ENCODE measurements at places on chromosomes 5 and 9. TPM values are rescaled to one million over a fixed set of nuclear protein-coding genes. Genes with fewer than 3 reads are reported as not detected.
A peak's percentile ranks its signal among the peaks of the same experiment; 100 is the strongest.

DNA sequence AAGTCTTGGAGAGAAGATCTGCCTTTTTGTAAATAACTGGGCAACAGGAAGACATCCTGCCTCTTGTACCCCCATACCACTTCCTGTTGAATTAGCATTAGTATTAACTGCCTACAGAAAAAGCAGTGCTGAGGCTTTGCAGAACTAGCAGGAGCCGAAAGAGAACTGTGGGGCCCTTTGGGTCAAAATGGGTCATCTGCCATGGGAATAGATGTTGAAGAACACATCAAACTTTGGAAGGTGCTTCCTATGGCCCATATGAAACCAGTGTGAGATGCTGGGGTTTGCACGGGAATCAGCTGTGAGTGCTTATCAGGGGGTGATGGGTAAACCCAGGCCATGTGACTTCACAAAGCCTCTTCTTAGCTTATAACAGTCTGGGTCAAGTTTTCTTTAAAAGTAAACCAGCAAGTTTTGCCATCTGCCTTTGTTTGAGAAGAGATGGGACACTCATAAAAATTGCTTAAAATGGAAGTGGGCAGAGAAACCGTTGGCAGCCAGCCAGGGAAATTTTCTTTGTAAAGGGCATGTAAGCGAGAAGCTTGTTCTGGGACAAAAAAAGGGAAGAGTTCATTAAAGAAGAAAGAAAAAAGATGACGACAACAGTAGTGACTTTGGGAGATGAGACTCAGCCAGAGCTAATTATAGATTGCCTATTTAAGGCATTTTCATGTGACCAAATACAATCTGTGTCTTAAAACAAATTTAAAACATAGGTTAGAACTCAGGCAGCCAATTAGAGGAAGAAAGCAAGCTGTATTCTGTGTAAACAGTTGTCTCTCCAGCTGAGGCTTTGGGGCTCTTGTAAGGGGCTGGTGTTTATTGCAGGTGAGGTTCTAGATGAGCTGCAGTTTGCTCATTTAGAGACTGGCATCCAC, 4.4 kb downstream of the SLC25A25 start:
- DNase-seq = peak; percentile 90

- DNase-seq = no peak
These were observed 31.8 kb upstream of the C7 start for GRCh38 chr5:40877371-40877988.

NEURL1B gene
- 58.2 TPM for total RNA-seq

LHX3 gene
- total RNA-seq = not detected

WNT8A gene
- not detected for total RNA-seq

GPSM1 gene
- total RNA-seq = 4.4 TPM

DNA sequence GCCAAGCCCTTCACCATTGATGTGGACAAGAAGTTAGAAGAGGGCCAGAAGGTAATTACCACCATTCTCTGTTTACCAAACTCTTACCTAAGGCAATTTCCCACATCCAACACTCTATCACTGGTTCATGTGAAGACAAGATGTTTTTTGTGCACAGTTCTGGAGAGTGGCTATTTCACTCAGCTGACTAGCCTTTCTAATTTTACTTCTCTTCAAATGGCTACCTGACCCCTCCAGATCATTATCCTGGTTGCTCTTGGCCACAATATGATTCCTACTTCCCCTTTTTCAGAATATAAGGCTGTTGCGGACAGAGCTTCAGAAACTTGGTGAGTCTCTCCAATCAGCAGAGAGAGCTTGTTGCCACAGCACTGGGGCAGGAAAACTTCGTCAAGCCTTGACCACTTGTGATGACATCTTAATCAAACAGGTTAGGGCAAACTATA, 7.1 kb downstream of the KIF20A start:
- DNase-seq = no peak

DNA sequence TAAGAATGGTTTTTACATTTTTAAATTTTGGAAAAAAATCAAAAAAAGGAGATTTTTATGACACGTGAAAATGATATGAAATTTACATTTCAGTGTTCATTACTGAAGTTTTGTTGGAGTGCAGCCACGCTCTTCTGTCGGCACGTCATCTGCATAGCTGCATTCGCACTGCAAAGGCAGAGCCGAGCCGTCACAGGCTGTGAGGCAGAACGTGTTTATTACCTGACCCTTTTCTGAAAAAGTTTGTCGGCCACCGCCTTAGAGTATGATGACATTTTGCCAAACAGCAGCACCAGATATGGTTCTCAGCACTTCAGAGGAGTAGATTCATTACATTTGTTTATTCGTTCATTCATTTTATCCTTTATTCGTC, 24.1 kb downstream of the HRH2 start:
- no peak for DNase-seq

DNA sequence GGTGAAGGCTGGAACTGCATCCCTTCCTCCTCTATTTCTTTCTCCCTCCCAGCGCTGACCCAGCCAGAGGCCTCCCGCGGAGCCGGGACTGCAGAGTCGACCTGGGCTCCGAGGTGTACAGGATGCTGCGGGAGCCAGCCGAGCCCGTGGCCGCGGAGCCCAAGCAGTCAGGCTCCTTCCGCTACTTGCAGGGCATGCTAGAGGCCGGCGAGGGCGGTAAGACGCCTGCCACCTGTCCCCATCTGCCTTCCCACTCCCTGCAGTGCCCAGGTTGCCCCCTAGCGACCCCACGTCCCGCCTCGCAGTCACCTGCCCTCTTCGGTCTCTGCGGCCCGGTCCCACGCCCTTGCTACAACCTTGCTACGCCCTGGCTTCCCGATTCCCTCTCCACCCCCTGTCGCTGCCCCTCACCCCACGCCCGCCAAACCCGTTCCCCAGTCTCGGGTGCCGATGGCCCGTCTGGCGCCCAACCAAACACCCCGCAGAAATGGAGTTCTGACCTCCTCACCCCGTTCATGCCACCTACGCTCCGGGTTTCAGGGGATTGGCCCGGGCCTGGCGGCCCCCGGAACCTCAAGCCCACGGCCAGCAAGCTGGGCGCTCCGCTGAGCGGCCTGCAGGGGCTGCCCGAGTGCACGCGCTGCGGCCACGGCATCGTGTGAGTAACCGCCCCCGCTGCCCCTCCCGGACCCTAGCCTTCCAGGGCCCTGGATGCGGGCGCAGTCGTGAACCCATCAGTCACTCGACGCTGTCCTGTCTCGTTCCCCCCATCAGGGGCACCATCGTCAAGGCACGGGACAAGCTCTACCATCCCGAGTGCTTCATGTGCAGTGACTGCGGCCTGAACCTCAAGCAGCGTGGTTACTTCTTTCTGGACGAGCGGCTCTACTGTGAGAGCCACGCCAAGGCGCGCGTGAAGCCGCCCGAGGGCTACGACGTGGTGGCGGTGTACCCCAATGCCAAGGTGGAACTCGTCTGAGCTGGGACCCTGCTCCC, 14.1 kb downstream of the PDLIM4 start:
- no peak for DNase-seq

GRCh38 chr9:33921967-33922895, 105.3 kb downstream of the UBE2R2 start:
- DNase-seq = no peak

DNA sequence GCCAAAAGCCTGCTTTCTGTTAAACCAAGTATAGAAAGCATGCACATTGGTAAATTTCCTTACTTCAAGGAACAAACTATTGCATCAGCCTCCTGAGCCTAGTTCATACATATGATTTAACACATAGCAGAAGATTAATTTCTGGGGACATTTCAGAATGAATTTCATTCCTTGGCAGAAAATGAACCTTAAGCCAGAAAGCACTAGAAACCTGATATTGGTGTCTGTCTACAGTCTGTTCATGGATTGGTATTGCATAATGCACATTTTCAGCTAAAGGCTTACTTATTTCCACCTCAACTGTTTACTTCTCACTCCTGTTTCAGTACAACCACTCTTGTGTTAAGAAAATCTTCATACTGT, 1471.8 kb upstream of the NUDT12 start:
- no peak for DNase-seq

TAF11L10 gene
- total RNA-seq = not detected

TEX10 gene
- total RNA-seq = 19.7 TPM

BTNL3 gene
- total RNA-seq = not detected

TAF11L5 gene
- total RNA-seq = not detected

DNA sequence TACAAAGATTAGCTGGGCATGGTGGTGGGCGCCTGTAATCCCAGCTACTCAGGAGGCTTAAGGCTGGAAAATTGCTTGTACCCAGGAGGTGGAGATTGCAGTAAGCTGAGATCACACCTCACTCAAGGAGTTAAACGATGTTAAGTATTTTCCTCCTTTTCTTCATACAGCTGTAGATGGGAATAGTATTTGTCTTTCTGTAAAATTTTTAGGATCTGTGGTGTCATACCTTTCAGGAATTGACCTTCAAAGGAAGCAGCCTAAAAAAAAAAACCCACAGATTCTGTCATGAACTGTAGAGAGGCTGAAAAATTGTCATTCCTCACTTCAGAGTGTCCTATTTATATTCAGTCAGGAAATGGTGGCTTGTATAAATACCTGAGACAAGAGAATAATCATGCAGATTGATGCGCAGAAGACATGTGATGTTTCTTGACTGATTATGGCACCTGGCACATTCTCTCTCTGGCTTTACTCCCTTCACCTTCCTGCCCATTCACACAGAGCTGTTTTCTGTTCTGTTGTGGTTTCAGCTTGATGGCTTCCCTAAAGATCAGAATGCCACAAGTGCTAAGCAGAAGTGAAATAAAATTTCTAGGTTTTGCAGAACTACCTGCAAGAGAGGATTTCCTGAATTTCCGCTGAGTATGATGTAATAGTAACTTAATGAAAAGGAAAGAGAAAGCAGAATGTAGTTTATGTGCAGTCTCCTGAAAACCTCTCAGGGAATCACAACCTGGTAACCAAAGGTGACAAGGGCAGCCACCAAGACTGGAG, 3.8 kb downstream of the IFNA1 start:
- DNase-seq = no peak

PKN3 gene
- 19.5 TPM for total RNA-seq

CDH9 gene
- not detected for total RNA-seq

DNA sequence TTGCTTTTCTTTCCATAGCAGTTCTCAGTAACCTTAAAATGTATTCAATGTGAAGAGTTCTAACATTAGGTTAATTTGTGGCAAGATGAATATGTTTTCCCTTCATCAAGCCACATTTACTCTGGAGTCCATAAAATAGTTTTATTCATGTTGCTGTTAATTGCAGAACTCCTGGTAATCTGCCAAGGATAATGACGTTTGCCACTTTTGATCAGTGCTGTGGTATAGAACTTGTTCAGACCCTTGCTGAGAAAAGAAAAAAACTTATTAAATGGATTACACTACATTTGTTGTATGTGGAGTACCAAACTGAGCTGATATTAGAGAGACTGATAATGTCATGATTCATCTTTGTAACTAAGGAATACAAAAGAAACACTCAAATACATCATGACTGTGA, 212.4 kb upstream of the DMAC1 start:
- no peak for DNase-seq

GMCL2 gene
- total RNA-seq = not detected

PTPRD gene
- total RNA-seq = 136 TPM

GRCh38 chr5:99019254-99019653, 90.4 kb upstream of the CHD1 start:
- peak; percentile 29 for DNase-seq

DNA sequence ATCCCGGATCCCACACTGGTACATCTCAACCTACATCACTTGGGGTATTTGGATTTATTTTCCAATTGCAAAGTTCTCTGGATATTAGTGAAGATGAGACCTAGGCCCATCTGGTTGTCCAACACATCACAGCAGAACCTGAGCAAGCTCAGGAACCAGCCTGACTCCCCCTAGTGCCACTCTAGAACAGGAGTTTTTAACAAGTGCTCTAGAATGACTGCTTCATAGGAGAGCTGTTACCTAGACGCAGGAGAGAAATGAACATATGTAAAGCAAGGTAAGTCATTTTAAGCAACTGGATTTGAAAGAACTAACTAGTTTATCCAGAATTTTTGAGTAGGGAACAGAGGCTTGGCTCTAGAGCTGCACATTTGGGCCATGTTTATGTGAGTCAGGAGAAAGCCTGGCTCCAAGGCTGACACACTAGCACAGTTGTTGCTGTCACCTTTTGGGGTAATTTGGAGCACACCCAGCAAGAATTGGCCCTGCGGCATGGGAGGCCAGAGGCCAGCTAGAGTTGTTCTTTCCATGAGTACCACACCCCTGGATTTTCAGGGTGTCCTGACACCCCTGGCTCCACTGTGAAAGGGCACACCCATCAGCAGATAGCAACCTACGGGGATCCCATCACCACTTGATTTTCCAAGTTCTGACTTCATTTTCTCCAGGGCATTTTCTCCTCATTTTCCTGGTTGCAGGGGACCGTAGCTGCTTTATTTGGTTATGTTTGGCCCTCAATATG, 110.9 kb upstream of the LPAR1 start:
- peak; percentile 38 for DNase-seq

SLC34A1 gene
- not detected for total RNA-seq

MTRR gene
- total RNA-seq = 21.5 TPM

DNA sequence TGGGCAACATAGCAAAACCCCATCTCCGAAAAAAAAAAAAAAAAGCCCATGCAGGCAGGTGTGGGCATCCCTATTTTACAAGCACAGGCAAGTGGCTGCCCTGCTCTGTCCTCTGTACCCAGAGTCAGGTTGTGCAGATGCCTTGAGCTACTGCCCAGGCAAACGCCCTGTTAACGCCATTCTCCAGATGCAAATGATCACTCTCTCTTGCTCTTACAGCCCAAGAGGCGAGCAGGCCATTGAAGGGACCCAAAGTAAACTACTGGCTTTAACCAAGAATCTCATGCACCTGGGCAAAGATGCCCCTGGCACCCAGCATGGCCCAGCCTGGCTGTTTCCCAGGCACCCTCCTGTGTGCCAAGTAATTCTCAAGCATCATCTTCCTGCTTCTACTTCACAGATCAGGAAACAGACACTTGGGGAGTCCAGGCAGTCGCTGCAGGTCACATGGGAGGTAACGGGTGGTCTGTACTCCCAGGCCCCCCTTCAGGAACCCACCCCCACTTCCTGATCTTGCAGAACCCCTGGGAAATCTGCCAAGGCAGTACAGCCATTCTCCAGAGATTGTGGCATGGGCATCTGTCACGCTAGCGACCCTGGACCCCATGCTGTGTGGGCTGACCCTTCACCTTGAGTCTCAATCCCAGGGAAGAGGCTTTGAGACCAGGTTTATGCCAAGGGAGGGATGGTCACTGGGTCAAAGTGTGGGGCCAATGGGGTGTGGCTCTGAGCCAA, 14.2 kb downstream of the EEIG1 start:
- peak; percentile 37 for DNase-seq

SMC2 gene
- total RNA-seq = 3.3 TPM

- no peak for DNase-seq
These were observed 30.4 kb upstream of the NOTCH1 start for GRCh38 chr9:136576269-136576626.
